NAMALWA (cell line): ENCODE measurements at places on chromosomes 3 and 15.

DNA sequence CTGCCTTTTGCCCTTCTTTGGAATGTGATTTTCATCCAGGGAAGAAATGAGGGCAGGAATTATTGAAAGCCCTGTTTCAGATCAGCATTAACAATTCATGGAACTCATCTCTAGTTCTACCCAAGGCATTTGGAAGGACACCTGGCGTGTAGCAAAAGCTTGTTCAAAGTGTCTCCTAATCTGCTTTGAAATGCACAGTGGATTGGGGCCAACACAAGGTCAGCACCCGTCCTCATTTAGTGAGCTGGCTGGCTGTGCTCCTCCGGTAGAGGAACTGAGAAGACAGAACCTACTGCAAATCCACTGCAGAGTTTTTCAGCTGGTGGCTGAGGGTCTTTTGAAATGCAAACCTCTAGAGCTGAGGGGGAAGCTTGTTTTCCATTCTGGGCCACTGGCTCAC is 141.6 kb upstream of the STT3B start:
- no peak for DNase-seq

DNA sequence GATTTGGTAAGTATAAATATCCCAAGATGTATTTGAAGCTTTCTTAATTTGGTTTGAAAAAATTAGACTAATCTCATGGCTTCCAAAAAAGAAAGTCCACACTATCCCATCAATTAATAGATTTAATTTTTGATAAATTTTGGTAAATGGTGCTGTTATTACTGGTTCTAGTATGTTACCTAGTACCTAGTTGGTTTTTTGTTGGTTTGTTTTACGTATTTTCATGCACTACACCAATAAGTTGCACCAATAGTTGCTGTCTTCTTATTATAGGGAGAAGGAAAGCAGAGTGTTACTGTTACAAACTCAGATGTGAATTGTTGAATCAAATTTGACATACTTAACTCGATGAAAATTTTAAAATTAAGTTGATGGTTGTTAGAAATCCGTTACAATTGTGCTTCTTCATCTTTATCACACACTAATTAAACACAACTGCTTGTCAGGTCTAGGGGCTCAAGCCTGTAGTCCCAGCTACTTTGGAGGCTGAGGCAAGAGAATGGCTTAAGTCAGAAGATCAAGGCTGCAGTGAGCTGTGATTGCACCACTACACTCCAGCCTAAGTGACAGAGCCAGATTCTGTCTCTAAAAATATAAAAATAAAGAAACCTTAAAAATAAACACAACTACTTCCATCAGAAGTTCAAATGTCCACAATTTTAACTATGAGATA is 23.1 kb upstream of the MBNL1 start:
- peak; percentile 67 for DNase-seq

DNA sequence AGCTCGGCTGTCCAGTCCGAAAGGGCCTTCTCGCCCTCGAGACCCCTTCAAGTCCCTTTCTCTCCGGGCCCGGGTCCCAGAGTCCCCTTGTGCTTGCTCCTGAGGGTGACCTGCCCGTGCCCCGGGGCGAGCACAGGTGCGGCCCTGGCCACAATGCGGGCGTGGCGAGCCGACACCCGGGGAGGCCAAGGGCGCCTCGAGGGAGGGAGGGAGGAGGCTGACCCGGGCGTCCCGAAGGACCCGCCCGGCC is 810 bp upstream of the MEF2A start:
- DNase-seq, result no peak

DNA sequence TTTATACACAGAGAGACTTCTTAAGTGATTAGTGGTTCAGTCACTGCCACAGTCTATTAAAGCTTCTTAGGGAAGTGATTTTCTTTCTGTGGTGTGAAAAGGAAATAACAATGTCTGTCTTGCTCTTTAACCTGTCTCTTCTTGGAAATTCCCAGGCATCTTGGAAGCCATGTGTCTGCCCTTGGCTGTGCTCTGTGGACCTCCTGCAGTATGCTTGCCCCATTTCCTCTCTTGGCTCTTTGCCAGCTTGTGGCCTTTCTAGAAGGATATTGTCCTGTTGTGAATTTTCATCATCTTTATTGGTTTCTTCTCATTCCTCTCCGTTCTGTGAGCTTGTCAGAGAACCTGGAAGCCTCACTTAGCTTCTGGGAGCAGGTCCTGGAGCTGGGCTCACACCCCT is 338.4 kb upstream of the C2CD4B start:
- DNase-seq, result no peak

- no peak for DNase-seq
Measured at GRCh38 chr3:32278714-32279113, 40.2 kb downstream of the CMTM8 start.
